Osteoblast (primary cell): ENCODE measurements at places on chromosomes 1 and 21.

- DNase-seq, result no peak
These were observed 6.1 kb downstream of the PFKFB2 start for GRCh38 chr1:207058878-207059867.

GRCh38 chr1:184152434-184152898 lies 100.9 kb downstream of the TSEN15 start:
- DNase-seq, result no peak

- DNase-seq, result no peak
These were observed 32.3 kb downstream of the STPG1 start for GRCh38 chr1:24381256-24381655.

DNA sequence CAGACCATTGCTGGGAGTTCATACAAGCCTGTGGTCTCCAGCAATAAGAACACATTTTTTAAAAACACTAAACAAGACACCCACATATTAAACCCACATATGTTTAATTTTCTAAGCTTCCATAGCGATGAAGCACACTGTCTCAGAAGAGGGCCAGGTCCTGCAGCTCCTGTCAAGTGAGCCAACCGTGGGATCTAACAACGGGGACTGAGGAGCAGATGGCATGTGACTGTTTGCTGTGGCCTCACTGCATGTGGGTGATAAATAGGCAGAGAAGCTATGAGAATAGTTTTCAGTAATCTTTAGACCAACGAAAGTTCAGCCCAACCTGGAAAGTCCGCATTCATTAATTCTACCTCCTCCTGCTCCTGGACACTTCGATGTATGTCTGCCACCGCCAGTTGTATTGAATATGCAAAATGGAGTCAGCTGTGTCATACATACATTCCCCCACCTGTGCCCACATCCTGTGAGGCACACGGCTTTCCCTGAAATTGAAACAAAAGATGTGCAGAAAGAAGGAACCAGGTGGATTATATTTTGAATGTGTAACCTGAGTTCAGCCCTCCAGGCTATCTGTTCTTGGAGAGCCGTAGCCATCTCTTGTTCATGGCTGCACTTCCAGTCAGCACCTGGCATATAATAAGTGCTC lies 88.2 kb downstream of the MIS18A start:
- no peak for DNase-seq

DNA sequence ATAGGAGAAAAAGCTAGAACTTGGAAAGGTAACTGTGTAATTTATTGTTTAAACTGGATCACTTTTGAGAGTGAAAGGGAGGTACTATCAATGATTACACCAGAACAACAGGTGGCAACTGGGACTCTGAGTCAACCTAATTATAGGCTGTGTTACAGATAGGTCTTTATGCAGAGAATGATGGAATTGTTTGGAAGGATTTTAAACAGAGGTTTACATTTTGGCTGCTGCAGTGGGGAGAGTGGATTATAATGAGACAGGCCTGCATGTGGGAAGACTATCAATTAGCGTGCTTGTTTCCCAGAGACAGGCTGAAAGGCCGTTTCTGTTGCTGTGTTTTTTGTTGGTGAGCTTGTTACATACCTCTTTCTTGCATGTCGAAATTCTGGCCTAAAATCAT lies 432.9 kb downstream of the PLA2G4A start:
- no peak for DNase-seq
